ENCODE measurements at places on chromosomes 6 and 20.

DNA sequence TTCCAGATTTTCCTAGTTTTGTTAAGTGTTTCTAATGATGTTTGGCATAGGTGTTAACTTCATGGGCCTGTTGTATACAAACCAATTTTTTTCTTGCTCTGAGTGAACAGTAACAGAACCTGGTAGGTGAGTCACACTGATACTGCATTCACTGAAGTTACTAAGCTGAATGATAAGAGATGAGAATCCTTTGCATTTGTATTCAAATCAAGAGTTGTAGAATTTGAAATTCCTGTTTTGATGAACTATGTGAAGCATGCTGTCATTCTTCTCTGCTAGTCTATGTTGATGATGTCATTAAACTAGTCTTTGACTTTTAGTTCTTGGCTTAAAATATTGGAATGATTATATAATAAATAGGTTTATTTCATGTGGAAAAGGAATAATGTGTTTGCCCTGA lies 37.9 kb downstream of the PTPRA start:
- no peak for DNase-seq

DNA sequence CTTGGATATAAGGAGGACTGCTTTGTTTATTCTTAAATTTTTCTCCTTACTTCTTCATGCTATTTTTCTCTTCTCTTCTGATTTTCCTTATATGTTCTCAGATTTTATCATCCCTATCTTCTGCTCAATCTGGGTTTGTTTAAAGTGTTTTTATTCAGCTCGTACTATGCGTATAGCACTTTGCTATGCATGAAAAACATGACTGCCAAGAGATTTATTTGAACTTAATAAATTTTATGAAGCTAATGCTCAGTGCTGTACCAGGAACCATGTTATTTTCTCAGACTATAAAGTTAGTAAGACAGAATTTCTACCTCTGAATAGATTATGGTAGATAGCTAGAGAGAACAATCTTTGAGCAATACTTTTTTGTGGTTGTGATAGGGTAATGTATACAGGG lies 305.9 kb downstream of the LAMA2 start:
- no peak for DNase-seq

- no peak for DNase-seq
Observed at GRCh38 chr6:33622456-33623431, 1.6 kb downstream of the ITPR3 start.

- no peak for DNase-seq
Observed at GRCh38 chr6:139533171-139533570, 158.7 kb upstream of the CITED2 start.

DNA sequence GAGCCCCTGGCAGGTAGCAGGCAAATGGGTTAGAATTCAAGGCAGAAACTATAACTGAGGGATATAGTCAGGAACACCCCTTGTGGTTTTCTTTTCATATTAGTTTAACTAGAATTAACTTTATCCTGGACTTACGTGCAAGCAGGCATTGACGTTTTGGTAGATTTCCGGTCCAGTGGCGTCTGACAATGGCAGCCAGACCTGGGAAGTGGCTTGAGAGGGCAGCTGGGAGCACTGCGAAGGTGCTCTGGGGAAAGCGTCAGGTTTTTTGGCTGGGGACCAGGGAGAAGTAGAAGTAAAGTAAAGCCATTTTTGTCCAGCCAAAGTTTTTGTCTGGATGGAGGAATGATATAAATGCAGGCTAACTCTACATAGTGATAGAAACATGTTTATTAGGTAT lies 8.4 kb upstream of the ACSS1 start:
- no peak for DNase-seq

GRCh38 chr6:128412680-128413079 lies 107.7 kb downstream of the PTPRK start:
- DNase-seq = no peak

GRCh38 chr6:155221086-155221485 lies 42.7 kb upstream of the CLDN20 start:
- DNase-seq = no peak

GRCh38 chr6:152351110-152351509 lies 286.1 kb downstream of the SYNE1 start:
- DNase-seq = no peak

DNA sequence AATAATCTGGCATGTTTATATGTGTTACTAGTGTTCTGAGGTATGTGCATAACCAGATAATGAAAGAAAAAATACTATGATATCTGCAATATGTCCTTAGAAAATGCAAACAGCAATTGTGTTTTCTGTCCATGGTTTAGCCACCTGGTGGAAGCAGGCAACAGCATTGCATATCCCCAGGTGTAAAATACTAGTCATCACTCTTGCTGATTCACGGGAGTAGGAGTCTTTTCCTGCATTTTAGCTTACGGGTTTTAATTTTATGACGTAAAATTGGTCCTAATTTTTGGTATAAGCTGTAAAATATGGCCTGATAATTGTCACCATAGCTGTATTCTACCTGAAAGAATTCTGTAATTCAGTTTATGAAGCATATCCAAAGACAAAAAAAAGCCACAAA lies 2.5 kb downstream of the RNF182 start:
- DNase-seq = no peak

GRCh38 chr20:19411811-19412210 lies 199.4 kb downstream of the SLC24A3 start:
- DNase-seq = no peak

- no peak for DNase-seq
Observed at GRCh38 chr6:108159981-108160380, 5.8 kb upstream of the NR2E1 start.

DNA sequence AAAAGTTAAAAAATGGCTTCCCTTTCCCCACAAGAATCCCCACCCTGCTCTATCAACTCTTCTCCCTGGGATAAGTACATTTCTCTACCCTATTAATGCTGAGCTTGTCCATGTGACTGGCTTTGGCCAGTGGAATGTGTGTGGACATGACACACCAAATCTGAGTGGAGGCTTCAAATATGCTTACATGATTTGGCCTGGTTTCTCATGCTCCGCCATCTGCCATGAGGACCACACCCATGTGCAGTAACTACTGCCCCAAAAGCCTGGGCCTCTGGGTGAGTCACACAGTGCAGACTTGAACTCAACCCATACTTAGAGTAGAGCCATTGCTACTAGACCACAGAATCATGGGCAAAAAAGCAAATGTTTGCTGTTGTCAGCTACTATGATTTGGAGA lies 65.4 kb downstream of the PRND start:
- DNase-seq = no peak

GRCh38 chr20:37274851-37275524 lies 13.4 kb upstream of the GHRH start:
- DNase-seq = no peak

- no peak for DNase-seq
Observed at GRCh38 chr6:21048047-21048446, 513.8 kb downstream of the CDKAL1 start.

DNA sequence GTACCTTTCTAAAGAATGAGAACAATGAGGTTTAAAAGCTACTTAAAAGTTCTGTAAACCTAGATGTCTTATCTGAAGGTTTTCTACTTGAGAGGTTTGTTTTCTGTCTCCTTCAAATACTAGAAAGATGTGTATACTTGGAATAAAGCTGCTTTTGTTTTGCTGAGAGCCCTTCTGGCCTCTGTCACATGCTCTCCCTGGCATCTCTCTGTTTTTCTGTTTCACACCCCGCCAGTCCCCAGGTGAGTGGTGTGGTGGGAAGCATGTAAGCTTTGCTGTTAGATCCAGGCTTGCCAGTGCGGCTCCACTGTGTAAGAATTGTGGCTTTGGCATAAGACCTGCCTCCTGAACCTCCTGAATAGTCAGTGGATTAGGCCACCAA lies 56.8 kb downstream of the SNX9 start:
- peak; percentile 45 for DNase-seq

DNA sequence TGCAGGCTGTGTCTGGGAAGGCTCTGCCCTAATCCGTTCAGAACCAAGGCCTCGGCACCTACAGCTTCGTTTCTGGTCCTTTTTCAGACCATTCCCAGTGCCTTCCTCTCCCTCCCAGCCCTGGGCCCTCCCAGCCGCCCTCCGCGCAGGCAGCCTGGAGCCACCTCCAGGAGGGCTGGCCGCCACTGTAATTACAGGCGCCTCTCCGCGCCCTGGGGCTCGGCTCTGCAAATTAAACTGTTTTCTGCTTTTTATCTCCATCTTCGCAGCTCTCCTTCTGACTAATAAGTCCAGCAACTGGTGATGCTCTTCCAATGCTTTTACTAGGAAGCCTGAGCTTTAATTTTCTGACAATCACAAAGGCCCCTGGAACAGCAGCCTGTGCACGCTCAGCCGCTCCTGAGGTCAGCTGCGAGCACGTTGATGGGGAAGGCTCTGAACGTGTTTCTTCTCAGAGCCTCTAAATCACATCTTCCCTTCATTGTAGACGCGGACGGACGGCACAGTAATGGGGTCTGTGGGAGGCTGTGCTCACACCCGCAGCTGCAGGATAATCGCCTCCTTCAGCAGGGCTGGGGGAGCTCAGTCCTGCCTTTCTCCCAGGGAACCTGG lies 194.6 kb downstream of the DLL1 start:
- no peak for DNase-seq

DNA sequence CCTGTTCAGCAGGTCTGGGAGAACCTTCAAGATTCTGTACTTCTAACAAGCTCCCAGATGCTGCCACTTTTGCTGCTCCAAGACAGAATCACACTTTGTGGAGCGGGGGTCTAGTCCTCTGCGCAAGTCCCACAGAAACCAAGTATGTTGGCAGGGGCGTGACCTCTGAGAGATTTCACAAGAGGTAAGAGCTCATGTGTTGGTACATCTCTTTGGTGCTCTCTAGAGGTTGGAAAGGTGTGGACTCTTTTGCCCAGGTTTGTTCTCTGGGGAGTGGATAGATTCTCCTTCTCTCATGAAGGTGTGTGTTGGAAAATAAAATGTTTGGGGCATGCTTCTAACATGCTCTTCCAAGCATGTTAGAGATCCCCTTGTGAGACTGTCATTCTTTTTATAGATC lies 340.9 kb upstream of the IRAK1BP1 start:
- DNase-seq = no peak

DNA sequence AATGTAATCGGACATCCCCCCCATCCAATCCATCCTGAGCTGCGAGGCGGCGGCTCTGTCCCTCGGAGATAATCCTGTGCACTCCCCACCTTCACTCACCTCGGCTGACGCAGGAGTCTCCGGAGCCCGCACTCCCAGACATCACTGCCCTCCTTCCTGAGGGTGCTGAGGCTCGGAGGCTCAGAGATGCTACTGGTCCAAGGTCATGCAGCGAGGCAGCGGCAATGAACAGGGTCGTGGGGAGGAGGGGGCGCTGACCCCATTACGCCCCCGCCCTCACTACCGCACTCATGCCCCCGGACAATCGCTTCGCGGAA lies 485 bp downstream of the ADISSP start:
- peak; percentile 62 for DNase-seq

DNA sequence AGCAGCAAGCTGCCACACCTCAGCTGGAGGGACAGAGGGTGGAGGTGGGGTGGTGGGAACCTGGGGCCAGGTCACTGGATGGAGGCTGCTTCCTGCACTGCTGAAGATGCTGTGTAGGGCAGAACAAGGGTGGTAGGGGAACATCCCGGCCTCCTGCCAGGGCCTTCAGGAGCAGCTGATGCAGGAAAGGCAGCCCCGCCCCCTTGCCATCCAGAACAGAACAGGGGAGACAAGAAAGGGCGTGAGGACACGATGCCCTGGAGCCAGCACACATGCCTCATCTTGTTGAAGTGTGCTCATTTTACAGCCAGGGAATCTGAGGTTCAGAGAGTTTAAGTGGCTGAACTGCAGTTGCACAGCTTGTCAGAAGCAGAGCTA lies 43.1 kb upstream of the PHACTR3 start:
- no peak for DNase-seq

DNA sequence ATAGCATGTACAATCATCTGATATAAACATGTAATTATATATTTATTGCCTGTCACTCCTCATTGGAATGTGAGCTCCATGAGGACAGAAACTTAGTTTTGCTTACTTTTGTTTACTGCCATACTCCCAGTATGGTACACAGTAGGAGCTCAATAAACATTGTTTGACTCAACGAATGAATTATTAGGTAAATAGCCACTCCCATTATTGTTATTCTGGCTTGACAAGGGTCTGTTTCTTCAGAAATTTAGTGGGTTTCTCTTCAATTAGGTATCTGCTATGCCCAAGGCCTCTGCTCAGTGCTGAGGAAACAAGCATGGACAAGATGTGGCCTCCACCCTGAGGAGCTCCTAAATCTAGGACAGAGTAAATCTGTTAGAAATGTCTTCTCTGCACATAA lies 6.3 kb downstream of the BCL2L1 start:
- DNase-seq = no peak

DNA sequence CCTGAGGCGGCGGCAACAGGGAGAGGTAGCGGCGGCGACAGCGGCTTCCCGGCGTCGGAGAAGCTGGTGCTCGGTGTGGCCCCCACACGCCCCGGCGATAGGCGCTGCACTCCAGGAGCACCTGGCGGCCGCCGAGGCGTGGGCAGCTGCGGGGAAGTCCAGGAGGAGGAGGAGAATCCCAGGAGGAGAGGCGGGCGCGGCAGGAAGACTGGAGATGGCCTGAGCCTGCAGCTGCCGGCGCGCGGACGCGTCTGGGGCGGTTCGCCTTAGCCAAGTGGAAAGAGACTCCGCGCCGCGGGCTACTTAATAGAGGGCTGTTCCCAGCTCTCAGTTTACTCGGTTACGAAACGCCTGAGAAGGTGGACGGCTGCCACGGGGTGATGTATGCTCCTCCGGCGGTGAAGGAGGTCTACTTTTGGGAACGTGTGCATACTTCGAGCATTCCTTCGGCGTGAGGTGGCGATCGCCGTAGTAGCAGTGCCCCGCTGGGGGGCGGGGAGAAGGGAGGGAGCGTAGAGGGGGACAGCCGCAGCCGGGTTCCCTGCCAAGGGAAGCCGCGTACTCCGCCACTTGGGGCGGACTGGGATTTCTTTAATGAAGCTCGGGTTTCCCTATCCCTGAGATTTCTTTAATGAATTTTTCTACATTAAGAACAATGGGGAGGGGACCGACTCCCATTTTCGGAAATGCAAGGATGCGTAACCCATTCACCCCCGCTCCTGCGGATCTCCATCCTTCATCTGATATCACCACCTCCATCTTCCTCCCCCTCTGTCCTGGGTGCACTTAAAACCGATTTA lies at the start of gene COL12A1:
TSS of gene COL12A1 (minus strand) at position 278 of the 800 bp plus-strand sequence. CDS start 3,261 bp downstream, outside the sequence.
- DNase-seq = peak; percentile 55

GRCh38 chr6:105191351-105191750 lies 11.5 kb upstream of the POPDC3 start:
- DNase-seq = no peak

All from D341Med (cell line).